ENCODE measurements at places on chromosomes 1 and 21.

- no peak for DNase-seq
Measured at GRCh38 chr1:221897321-221897721, 155.4 kb upstream of the DUSP10 start.

DNA sequence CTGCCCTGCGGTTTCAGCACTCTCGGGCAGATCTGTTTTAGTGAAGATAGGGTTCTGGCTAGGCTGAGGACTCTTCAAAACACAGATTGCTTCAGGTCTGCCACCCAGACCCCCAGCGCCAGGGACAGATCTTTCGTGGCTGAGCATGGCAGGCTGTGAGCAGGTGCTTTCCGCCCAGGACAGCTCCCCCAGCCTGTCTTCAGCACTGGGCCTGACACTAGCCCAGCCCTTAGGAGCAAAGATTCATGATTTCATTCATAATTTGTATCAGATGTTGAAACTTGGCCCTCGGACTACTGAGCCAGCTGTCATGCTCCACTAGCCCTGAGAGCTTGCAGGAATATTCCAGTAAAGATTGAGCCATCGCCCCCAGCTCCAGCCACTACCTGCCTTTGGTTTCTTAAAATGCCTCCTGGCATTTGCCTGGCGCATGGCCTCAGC, 5.9 kb downstream of the ADPRS start:
- DNase-seq, result no peak

GRCh38 chr1:221815660-221816059, 73.8 kb upstream of the DUSP10 start:
- no peak for DNase-seq

GRCh38 chr1:119988306-119989062, 81.0 kb downstream of the NOTCH2 start:
- peak; percentile 59 for DNase-seq

- peak; percentile 92 for DNase-seq
Measured at GRCh38 chr1:33220676-33221384, 35.5 kb upstream of the ZNF362 start.

GRCh38 chr1:63931468-63931867, 157.7 kb downstream of the ROR1 start:
- DNase-seq, result no peak

DNA sequence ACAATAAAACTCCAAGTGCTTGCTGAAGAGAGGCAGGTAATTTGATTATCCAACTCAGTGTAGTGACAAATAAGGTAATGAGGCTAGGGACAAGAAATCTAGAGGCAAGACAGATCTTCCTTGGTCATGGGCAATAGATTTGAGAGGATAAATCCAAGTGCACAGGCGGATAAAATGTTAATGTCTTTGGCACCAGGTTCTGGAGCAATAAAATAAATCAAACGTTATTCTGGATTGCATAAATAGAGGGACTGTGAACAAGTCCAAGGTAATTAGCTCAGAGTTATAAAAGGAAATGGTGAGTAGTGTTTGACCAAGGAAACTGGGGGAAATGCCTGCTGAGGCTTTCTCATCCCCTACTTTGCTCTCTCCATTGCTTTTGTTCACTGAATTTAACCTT, 329.3 kb upstream of the PROX1 start:
- no peak for DNase-seq

DNA sequence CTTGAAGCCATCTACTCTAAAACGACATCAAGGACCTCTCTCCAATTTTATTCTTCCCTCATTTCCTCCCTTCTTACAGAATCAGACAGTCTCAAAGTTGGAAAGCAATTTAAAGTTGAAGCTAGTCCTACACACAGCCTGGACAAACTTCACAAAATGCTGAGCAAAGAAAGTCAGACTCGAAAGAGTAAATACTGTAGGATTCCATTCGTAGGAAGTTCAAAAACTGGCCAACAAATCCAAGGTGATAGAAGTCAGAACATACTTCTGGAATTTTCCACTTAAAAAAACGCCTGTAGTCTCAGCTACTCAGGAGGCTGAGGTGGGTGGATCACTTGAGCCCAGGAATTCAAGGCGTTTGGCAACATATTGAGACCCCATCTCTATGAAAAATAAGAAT, 19.6 kb downstream of the SYF2 start:
- DNase-seq, result no peak

DNA sequence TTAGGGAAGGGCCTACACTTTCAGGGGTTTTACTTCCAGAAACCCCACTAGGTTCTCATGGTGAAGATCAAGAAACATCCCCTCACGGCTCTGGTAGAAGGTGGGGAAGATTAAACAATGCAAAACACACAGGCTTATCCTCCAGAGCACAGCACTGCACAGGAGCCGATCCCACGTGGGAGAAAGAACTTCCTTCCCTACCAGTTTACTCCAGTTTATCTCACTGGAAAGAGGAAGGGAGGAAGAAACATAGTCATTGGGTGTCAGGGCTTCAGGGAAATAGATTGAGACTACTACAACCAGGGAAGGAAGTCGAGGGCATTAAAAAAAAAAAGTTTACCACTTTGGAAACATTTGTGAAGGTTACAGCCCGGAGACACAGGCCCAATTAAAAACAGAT, 164.4 kb downstream of the NTPCR start:
- DNase-seq, result no peak

- no peak for DNase-seq
Measured at GRCh38 chr1:52911541-52911940, 10.0 kb downstream of the ECHDC2 start.

DNA sequence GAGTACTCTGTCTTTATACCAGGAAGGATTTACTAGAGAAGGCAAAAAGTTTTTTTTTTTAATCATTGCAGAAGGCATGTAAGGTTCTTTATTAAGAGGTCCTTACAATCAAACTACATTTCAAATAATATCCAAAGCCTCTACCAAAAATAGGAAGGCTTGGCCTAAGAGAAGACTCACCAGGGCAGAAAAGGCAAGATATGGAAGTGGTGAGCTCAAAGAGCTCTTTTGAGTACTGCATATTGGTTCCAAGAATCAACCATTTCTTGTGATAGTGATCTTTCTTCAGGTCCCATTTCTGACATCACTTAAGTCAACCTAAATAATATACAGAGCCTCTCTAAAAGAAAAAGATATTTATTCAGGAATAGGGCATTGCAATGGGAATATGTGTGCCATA, 153.2 kb downstream of the FASLG start:
- no peak for DNase-seq

GRCh38 chr1:47738560-47739182, 258.5 kb downstream of the TRABD2B start:
- DNase-seq, result no peak

GRCh38 chr1:230753586-230754251, 6.5 kb downstream of the CAPN9 start:
- DNase-seq, result no peak

- DNase-seq, result no peak
Measured at GRCh38 chr1:47805921-47806361, 191.2 kb downstream of the TRABD2B start.

DNA sequence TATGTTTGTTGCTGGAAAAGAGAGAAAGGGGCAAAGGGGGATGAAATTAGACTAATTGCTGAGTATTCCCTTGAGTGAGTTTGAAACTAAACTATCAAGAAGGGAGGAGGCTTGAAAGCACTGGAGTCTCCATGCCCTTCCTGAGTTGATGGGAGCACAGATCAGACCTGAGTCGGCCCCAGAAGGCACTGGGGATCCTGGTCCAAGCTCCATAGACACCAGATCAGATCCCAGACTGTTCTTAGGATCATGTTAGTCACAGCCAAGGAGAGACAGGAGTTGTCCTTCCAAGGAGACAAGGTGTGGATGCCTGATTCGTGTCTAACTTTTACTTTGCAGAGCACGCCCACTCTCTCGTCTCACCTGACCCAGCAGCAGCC, 152.3 kb downstream of the NR5A2 start:
- no peak for DNase-seq

DNA sequence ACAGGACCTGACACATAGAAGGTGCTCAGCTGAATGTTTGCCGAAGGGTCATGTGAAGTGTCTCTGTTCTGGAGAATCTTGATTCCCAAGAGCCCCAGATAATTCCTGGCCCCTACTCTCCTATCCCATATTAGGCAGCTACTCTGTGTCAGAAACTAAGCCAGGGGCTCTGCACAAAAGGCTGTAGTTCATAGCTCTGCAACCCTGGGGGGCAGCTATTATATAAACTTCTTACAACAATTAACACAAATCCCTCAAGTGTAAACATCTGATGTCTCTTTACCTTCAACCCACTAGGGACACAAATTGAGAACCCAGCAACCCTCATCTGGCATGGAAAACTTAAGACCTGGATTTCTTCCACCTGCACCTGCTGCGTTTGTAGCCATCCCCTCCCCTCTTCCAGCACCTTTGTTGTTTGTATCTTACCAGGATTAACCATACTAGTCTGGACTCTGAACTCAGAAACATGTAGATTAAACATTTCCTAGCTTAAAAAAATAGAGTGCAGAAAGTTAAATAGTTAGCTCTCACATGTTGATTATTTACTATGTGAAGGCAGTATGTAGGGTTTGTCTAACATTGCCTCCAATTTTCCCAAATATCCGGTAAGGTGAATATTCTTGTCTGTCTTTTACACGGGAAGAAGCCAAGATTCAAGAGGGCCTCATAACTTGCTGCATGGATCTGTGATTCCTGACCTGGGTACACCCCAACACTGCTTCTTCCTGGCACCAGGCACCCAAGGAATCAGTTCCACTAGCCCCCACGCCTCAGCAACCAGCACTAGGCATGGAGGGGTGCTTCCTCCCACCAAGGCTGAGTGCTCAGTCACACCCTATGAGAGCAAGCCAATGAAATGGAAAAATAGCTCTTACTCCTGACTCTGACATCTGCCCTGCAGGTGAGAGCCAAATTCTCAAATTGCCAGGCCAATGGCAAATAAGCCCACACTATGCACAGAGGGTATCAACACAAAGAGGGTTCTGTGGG, 220.7 kb upstream of the HOOK1 start:
- DNase-seq, result no peak

DNA sequence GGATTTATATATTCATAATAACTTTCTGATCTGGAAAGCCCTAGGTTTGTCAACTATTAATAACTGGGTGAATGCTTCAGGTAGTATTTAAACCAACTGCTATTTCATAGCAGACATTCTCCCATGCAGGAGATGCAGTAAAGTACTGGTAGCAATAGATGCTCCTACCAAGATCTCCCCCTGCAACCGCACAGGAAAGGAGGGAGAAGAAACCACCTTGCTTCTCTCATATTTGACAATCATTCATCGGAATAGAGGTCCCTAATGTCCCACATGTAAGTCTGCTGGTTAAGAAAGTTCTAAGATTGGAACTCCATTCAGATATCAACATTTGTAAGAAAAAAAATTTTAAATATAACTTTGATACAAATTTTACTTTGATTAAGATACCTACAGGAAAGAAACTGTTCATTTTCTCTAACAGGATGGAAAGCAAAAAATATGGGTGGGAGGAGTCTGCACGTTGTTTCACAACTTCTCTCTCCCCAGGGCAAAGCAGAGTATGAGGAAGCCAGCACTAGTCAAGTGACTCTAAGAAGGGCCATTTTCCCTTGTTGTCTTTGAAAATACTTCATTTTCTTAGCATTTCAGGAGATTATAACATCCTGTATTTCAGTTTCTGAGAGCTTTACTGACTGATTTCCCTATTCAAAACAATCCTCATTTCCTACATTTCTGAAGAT, at the start of gene PYHIN1:
Gene PYHIN1, plus strand, starts transcription at position 498 of the 683 bp plus-strand sequence. CDS start 5,359 bp downstream, outside the sequence.
- DNase-seq, result no peak

DNA sequence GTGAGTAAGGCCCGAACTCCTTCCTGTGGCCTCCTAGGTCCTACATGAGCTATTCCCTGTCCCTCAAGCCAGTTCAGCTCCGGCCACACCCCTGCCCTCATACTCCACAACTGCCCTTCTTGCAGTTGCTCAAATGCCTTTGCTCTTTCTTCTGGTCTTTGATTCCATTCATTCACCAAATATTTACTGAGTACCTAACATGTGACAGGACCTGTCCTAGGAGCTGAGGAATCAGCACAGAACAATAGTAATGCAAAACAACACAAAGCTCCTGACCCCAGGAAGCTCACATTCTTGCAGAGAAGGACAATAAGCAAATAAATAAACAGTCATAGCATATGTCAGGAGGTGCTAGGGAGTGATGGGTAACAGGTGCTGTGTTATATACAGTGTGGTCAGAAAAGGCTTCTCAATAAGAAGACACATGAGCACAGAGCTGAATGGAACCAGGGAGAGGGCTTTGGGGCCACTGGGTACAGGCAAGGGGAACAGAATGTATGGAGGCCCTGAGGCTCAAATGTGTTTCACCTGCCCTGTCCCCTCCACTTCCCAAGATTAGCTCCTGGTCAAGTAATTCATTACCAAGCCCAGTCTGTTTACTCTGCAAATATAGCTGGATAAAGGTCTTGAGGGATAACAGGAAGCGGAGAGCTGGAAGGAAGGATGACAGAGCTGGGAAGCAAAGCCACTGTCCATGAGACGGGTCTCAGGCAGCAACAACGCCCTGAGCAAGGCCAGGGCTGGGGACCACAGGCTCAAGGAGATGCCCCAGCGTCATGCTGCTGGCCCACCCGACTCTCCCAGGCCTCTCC, 145.1 kb downstream of the CSMD2 start:
- DNase-seq, result no peak
